Psoas muscle (tissue), 8 donors: ENCODE measurements at places on chromosomes 1 and 21. TPM values are rescaled to one million over a fixed set of nuclear protein-coding genes. Genes with fewer than 3 reads are reported as not detected.

PTGER3 gene
- total RNA-seq: 0.79 TPM

BARHL2 gene
- not detected for total RNA-seq

PLA2G2C gene
- total RNA-seq: not detected

GRCh38 chr1:64745181-64745985 lies 508 bp downstream of the RAVER2 start:
- DNase-seq: peak; percentile 14

OPRD1 gene
- total RNA-seq: 0.07 TPM

GCSAML gene
- total RNA-seq: 0.36 TPM

OR2T11 gene
- not detected for total RNA-seq

ZBTB7B gene
- 66.0 TPM for total RNA-seq

DNA sequence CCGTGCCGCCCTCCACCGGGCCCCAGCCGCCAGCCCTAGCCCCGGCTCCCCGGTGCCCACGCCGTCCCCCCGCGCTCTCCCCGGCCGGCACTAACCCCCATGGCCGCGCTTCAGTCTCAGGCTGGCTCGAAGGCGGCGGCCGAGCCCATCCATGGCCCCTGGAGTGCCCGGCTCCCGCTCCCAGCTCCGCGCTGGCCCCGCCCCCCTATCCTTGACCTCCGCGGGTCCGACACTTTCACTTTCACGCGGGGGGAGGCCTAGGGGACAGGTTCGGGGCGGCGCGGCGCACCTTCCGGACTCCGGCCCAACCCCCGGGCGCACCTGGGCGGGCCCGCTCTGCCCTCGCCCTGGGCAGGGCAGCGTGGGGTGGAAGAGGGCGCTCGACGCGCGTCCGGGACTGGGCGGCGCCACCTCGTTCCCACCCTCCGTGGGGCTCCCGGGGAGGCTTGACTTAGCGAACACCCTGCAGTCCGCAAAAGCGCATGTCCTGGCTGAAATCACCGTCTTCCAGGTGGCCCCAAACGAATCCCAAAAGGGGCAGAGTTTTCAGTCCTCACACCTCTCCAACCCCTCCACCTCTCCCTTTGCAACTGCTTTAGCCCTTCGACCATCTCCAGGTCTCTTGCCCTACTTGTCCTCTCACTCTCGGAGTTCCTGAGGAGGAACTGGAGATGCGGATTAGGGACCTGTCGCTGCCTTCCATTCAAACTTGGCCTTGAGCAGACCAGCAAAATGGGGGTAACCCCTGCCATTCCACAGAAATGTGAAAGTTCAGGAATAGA lies 3.9 kb upstream of the DENND2D start:
- peak; percentile 40 for DNase-seq

DNA sequence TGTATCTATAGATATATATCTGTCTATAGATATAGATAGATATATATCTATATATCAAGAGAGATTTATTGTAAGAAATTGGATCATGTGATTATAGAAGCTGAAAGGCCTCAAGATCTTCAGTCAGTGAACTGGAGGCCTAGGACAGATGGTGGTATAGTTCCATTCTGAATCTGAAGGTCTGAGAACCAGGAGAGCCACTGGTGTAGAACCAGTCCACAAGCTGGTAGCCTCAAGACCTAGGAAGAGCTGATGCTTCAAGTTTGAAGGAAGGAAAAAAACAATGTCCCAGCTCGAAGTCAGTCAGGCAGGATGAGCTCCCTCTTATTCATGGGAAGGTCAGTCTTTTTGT lies 213.2 kb upstream of the JUN start:
- no peak for DNase-seq

GRCh38 chr1:54591127-54591756 lies 32.1 kb downstream of the FAM151A start:
- no peak for DNase-seq

- no peak for DNase-seq
These were observed 15.4 kb downstream of the KCNH1 start for GRCh38 chr1:211118407-211119102.

- no peak for DNase-seq
These were observed 41.7 kb downstream of the EDN2 start for GRCh38 chr1:41442697-41443251.

LIN28A gene
- not detected for total RNA-seq

DNA sequence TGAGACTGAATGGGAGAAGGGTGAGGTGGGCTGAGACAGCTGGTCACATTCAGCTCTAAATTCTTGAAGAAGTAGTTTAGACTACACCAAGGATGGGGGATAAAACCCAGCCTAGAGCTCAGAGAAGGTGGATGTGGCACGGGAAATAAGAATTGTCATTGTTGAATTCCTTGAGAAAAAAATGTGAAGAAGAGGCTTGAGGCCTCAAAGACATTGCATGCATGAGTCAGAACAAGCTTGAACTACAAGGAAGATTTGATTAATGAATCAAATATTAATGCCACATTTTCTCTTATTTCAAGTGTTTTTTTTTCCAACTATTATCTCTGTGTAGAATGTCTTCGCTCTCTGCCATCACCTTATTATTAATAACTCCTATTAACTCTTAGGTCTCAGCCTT lies 58.9 kb downstream of the MAP3K7CL start:
- no peak for DNase-seq

ILDR2 gene
- 0.14 TPM for total RNA-seq

DNA sequence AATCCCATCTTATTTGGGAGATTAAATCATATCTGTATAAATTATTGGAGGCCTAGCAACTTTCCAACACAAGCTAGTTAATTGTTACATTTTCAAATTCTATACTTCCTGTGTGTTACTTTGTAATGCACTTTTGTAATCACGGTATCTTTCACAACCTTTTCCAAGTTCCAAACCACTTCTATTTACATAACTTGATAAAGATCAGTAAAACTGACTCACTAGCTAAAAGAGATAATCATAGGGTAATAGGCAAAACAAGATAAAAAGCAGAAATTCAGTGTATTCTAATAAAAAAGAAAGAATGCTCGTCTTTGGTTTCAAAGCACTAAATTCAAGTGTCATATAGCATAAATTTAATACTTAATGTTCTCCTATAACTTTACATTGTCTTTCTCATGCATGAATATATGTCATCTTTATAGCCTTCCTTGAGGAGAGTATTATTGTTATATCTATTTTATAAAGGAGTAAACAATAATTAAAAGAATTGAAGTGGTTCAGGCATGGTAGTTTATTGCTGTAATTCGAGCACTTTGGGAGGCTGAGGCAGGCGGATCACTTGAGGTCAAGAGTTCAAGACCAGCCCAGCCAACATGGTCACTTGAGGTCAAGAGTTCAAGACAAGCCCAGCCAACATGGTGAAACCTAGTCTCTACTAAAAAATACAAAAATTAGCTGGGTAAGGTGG lies 66.4 kb downstream of the RGS13 start:
- DNase-seq: no peak

GRCh38 chr1:98044071-98044697 lies 123.3 kb upstream of the DPYD start:
- no peak for DNase-seq

DNA sequence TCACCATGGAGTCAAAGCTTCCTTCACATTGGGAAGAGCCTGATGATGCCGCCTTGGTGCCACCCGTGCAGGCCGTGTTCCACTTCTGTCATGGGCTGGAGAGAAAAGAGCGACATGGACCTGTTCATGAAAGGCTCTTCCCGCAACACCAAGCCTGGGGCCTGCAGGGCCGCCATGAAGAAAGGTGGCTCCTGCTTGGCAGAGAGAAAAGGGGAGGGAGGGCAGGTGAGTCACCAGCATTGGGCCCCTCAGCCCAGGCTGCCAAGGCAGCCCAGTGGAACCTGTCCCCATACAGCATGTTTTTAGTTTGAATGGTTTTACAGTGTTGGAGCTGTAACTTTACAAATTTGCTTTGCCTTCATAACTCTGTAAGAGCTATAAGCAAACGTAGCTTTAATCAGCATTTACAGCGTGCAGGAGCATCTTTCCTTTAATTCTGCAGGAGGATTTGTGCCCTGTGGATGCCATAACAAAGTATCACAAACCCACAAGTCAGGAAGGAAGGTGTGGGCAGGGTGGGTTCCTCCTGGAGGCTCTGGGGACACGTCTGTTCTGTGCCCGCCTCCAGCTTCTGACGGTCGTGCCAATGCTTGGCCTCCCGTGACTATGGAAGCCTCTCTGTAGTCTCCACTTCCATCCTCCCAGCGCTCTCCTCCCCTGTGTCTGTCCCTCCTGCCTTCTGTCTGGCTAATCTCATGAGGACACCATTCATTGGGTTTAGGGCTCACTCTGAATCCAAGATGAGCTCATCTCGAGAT lies 49.1 kb downstream of the RIPK4 start:
- DNase-seq: no peak

DNA sequence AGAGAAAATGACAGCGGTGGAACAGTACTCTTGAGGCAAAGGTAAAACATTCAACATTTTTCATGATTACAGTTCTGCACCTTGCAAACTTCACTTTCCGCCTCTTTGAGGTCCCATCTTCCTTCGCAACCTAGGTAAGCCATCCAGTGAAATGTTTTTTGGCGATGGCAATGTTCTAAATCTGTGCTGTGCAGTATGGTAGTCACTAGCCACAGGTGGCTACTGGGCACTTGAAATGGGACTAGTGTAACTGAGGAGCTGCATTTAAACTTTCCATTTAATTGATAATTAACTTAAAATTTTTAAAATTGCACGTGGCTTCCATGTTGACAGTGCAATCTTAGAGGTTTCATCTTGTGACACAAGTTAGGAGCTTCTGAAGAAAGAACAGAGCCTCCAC lies 13.0 kb downstream of the EXOC8 start:
- no peak for DNase-seq

- DNase-seq: no peak
These were observed 15.9 kb downstream of the LRRC8B start for GRCh38 chr1:89540406-89540970.

ISG15 gene
- total RNA-seq: 12.4 TPM

DNA sequence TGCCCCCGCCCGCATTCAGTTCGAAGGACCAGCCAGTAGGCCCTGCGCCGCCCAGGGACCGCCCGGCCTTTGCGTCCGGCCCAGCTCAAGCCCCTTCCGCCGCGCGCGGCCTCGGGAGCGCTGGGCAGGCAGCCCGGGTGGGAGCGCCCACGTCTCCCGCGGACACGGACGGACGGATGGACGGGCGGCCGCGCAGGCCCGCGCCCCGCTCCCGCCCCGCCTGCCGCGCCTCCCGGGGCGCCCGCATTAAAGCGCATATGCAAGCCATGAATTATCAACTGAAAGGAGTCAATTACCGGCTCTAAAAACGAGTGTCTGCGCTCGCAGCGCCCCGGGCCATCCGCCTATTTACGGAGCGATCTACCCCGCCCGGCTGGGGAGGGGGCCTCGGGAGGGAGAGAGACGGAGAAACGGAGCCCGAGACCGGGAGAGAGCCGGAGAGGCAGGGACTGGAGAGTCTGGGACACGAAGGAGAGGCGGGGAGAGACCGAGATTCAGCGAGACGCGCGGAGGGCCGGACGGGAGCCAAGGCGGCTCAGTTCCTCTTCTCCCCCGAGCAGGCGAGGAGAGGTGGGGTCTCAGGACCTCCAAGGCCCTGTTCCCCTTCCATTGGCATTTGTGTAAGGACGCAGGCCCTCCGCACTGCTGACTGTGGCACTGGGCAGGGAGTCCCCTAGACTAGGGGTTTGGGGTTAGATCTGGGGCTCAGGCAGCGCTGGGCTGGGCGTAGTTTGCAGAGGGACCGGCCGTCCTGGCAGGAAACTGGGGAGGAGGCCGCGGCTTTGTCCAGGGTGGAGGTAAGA lies 41.3 kb upstream of the DMBX1 start:
- DNase-seq: peak; percentile 32

MATN1 gene
- not detected for total RNA-seq

GRCh38 chr1:234961456-234962339 lies 166.9 kb downstream of the TOMM20 start:
- DNase-seq: no peak

PANK4 gene
- 29.0 TPM for total RNA-seq

GRCh38 chr1:88736633-88737248 lies 52.7 kb downstream of the PKN2 start:
- no peak for DNase-seq

DNA sequence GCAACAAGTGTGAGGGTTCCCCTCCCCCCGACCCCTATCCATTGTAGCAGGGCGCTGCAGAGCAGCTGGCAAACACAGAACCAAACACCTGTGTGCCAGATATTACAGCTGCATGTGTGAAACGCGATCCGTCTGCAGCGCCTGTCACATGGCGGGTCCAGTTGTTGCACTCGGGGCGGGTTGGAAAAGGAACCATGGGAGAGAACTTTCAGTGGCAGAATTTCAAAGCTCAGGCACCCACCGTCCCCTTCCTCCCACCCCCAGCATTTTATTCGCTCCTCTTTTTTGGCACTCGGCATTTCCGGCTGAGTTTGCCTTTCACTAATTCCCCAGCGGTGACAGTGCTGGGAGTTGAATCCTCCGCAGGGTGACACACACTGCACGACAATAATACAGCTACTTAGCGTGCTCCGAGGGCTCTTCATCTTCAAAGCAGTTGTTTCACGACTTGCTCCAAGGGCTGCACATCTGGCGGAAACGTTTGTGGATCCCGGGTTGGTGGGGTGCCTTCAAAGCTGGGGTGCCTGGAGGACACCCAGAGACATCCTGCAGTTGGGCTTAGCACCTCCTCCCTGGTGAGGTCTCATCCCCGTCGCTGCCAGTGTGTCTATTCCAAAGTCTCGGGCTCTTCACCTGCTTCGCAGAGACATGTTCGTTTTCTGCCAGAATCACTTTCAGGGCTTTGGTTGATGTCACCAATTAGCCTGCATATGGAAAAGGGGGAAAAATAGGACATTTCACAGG lies 180.7 kb downstream of the ZBTB18 start:
- DNase-seq: peak; percentile 58

DNA sequence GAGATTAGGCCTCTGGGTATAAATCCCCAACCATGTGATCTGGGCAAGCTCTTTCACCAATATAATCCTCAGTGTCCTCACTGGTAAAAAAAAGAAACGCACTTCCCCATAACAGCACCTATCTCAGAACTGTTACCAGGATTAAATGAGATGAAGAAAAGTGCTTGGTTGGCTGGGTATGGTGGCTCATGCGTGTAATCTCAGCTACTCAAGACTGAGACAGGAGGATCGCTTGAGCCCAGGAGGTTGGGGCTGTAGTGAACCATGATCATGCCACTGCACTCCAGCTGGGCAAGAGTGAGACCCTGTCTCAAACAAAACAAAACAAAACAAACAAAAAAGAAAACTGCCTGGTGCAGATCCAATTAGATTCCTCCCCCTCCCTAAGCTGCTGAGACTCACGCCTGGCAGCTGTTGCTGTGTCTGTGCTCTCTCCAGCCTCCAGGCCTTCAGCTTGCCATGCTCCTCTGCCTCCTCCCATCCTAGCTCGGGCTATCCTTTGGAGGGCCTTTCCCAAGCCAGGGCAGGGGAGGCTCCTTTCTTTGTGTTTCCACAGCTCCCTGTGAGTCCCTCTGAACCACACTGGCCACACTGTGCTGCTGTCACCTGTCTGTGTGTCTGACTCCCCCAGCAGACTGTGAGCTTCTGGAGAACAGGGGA lies 19.0 kb downstream of the CYB5RL start:
- no peak for DNase-seq

ACTL8 gene
- not detected for total RNA-seq

GRCh38 chr1:226438007-226438406 lies 30.1 kb upstream of the PARP1 start:
- DNase-seq: no peak

LCE1A gene
- not detected for total RNA-seq

- DNase-seq: no peak
These were observed 75.9 kb downstream of the CAMTA1 start for GRCh38 chr1:6861075-6861724.
